ENCODE measurements at places on chromosomes 7 and 10.

- DNase-seq = no peak
Measured at GRCh38 chr10:63192826-63193225, 59.7 kb downstream of the NRBF2 start.

DNA sequence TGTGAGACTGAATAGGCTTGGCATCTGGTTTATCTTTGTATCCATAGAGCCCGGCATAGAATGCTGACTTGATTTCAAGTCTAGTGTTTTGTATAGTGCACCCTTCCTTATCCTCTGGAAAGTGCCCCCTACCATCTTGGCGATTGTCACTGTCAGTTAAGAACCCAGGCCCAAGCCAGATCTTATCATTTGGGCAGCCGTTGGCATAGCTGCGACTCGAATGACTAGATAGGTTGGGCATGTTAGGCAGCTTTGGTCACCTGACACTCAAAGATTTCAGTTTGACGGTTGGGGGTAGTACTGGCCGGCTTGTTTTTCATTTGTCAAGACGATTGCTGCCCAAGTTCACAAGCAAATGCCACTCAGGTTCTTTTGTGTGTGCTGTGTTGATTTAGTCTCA lies 6.6 kb downstream of the NIPSNAP2 start:
- no peak for DNase-seq

DNA sequence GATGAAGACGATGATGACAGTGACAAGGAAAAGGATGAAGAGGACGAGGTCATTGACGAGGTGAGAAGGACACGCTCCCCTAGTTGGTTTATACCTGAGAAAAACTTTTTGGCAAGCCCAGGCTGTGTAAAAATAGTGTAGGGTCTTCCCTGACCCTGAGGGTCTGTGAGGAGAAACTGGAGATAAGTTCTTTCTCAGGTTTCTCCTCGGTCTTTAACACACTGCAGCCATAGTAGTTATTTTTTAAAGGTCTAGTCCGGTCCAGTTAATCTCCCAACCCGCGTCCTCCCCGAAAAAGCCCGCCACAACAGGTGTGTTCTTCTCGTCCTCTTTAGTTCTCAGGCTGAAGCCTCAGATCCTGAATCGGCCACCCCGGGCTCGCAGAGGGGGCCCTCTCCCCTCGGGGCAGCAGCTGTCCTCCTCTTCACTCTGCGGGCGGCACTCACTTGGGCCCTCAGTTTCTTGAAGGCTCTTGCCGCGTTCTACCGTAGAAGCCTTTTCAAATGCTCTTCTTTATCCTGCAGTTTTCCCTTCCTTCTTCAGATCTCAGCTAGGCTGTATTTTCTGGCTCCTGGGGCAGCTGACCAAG lies 411 bp downstream of the BCCIP start:
- no peak for DNase-seq

DNA sequence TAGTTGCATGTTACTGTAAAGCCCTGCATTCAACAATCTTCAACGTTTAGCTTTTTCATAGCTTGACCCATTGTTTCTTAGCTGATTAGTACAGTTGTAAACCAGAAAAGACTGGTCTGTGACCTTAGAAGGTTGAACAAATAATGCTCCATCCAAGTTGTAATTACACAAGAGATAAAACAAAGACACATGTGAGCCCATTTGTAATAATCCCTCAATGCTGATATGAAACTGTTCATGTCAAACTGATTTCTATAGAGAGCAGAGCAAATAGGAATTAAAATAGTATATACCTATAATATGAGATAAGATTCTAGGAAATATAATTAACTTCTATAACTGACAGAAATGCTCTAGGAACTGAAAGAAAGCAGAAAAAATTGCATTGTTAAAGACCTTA lies 94.7 kb upstream of the SLC25A13 start:
- no peak for DNase-seq

- DNase-seq = no peak
Measured at GRCh38 chr7:104643587-104644217, 315.3 kb downstream of the LHFPL3 start.

DNA sequence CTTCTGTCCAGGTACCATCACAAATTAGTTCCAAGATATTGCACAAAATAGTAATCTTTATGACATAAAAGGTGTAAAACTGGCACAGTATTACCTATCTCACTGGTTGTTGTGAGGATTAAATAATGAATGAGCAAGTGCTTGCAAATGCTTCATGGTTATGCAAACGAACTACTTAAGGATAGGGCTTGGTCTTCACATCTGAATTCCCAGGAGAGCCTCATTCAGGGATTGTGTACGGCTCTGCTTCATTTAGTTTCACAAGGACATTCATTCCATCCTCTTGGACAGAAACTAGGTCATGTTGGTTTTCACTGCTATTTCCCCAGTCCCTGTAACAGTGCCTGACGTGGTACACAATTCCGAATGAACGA lies 12.1 kb downstream of the ABCA13 start:
- DNase-seq = peak; percentile 28

- DNase-seq = no peak
Measured at GRCh38 chr10:18576586-18576985, 74.8 kb downstream of the NSUN6 start.

DNA sequence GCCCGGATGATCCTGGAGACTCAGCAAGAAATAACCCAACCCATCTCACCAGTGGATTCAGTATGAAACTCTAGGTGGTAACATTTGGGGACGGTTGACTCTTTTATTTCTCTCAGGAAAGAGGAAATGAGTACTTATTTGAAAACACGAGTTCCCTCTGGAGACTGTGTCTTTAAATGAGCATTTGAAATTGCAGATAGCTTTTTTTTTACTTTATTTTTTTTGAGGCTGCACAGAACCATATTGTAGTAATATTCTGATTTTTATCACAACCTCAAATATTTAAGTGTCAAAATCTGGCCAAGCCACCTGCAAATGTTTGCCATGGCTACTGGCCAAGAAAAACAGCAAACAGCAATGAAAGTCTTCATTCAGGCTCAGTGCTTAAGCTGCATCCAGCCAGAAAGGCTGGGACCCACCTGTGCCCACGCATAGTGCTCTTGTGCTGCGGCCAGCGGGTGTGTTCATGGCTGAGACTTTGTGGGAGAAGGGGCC lies 160.8 kb downstream of the CREB5 start:
- DNase-seq = no peak

DNA sequence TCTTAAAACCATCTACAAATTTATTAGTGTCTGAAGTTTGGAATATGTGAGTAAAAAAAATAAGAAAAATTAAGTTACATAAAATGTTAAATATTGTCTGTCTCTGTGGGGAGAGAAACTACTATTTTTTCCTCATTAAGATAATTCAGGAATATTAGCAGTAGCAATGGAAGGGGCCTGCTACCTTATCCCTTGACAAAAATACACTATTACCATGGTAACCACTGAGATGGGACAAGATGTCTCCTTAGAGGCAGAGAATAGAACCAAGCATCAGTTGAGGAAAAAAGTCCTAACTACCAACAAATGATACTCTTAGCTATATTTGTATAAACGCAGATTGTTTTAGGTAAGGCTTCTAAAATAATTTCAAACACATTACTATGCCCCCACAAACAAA lies 150.7 kb upstream of the LSM8 start:
- no peak for DNase-seq

GRCh38 chr10:76984559-76985443 lies 652.8 kb downstream of the KCNMA1 start:
- peak; percentile 40 for DNase-seq

DNA sequence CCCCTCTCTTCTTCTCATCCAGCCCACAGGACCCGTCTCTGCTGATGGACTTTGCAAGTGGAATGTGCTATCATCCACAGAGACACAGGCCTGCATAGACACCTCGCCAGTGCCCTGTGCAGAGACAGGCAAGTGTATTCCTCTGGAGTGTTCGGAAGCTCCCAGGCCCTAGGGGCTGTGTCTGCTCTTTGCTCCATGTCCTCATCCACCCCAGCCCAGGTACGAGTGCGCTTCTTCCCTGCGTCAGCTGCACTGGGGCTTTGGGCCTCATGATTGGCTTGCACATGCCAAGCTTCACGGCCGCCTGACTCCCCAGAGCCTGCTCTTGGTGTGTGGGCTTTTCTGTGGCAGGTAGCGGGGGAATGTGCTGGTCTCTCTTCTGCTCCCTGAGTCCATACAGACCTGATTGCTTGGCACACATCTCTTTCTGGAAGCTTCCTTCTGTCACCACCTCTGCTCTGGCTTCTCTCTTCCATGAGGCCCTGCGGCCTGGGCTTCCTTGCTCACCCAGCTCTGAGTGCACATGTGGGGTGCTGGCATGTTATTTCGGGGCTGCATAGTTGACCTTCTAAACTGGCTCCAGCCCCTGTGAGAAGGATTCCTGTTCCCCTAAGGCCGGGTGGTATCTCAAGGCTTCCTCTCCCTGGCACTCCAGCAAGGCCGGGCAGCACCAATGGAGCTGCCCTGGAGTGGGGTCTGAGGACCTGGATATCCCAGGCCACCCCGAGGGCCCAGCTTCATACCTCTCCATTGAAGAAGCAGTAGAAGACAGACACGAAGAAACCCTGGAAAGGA lies 27.8 kb downstream of the CRHR2 start:
- DNase-seq = no peak

DNA sequence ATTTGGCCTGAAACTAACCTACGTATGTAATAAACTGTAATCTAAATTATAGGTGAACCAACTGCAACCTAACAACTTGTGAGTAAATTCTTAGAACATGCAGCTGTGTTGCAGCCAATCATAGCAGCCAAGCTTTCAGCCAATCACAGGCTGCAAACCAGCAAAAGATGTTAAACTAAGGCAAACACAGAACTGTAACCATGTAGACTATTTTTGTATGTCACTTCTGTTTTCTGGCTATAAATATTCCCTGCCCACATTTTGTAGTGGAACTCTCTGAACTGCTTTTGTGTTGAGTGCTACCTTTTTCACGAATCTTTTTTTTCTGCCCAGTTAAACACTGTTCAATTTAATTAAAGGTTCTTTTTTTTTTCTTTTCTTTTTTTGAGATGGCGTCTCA lies 28.2 kb upstream of the ZPBP start:
- no peak for DNase-seq

GRCh38 chr10:71243756-71244395 lies 31.5 kb downstream of the UNC5B start:
- DNase-seq = no peak

DNA sequence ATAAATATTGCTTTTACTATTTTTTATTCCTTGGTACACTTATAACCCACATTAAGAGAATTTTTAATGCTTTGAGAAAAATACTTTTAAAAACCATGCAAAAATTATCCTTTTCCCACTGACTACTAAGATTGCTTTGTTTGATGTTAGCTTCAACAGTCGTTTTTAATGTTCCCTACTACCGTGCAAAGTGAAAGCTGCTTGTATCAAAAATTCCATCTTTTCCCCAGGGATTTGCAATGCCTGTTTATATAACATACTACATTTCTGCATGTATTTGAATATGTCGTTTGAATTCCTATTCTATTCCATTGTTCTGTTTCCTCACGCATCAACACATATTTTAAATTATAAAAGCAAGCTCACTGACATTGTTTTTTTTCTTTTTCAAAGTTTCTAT lies 54.4 kb downstream of the TFPI2 start:
- DNase-seq = no peak

DNA sequence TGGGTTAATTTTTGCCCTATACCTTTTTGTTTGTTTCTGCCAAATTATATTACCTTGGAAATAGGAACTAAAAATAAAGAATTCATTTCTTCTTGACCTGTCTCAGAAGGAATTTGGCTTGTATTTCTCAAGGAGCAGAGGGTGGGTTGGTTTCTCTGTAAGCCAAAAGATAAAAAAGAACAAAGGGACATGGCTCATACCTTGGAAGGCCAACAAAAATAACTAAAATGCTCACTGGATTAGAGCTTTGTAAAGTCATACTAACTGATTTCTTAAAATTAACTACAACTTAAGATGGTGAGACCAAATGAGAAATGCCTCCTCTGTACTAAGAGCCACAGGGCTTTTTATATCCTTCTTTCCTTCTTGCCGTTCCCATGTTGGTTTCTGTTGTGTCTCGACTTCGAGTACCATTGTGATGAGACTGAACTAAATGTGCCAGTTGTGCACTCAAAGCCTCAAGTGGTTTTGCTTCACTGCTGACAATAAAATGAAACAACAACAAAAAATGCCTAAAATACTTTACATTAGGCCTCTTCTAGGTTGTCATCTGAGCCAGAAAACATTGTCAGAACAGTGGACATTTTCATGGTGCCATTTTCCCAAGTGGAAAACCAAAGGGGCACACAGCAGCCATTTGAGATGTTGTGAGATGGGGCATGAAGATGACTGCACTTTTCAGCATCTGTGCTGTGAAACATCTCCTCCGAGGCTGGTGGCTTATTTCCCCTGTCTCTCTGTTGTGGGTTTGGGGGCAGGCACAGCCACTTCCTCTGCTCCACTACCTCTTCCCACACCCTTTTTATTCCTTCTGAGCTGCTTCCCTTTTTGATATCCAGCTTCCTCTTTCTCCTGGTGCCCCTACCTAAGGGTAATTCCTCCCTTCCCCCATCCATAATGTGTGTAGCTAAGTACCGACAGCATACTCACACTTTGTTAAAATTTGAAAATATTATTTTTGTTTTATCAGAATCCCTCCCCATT lies 51.8 kb upstream of the AGR3 start:
- no peak for DNase-seq

DNA sequence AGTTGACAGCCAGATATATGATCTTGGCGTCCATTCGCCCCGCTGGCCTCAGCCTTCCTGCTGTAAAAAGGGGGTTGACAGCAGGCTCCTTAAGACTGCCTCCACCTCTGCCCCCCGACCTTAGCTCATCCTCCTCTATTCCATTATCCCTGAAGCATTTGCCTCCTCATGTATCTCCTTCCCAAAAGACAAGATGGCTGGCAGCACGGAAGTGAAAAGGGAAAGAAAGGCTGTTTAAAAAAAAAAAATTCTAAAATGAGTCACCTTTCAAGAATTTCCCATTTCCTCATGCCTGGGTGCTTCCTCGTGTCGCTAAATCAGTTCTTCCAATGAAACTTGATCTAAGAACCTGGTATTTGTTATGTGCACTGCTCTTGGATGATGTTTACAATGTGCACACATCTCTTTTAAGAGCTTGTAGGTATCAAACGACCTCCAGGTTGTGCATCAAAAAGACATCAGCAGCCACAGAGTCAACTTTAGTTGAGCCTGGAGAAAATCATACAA lies 1.7 kb downstream of the SCRN1 start:
- peak; percentile 42 for DNase-seq

GRCh38 chr10:107671960-107672359 lies 507.5 kb upstream of the SORCS1 start:
- no peak for DNase-seq

- DNase-seq = no peak
Measured at GRCh38 chr10:124602121-124602561, 140.5 kb downstream of the LHPP start.

- DNase-seq = no peak
Measured at GRCh38 chr7:24017519-24017918, 266.5 kb upstream of the NPY start.

GRCh38 chr7:137960020-137960419 lies 41.9 kb downstream of the CREB3L2 start:
- DNase-seq = no peak

GRCh38 chr7:108135446-108136190 lies 5.5 kb upstream of the LAMB4 start:
- no peak for DNase-seq

GRCh38 chr10:117204316-117204715 lies 7.0 kb downstream of the KCNK18 start:
- DNase-seq = no peak

All from AG09309 (cell line).